ENCODE measurements at places on chromosomes 3 and 15. TPM values are rescaled to one million over a fixed set of nuclear protein-coding genes. Genes with fewer than 3 reads are reported as not detected.

- DNase-seq, result no peak
Observed at GRCh38 chr15:90087454-90088154, 14.7 kb downstream of the IDH2 start.

GRCh38 chr3:51786267-51786666, 7.2 kb upstream of the IQCF6 start:
- DNase-seq, result no peak

Gene P4HTM
- polyA plus RNA-seq, result 42.3 TPM

Gene POPDC2
- polyA plus RNA-seq, result 3.8 TPM

GRCh38 chr15:84797801-84798200, 19.4 kb upstream of the ALPK3 start:
- no peak for DNase-seq

DNA sequence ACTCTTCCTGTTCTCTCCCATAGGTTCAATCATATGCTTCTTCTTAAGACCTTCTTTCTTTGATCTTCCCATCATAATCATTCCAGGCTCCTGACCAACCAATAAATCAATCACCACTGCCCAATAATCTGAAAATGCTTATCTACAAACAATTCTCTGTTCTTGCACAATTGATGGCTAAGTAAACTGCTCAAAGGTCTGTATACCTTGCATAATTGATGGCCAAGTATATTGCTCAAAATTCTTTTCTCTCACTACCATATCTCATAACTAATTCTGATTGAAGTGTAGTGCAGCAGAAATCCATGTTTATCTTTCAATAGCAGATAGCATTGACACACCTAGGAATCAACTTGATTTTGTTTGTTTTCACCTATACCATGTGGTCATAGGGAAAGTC, 83.4 kb upstream of the EPHA6 start:
- DNase-seq, result no peak

Measured in right renal cortex interstitium (tissue), 3 donors.